Neuronal stem cell (in vitro differentiated cells): ENCODE measurements at places on chromosomes 3 and 15.

GRCh38 chr3:44772099-44772442 lies 10.5 kb downstream of the KIF15 start:
- no peak for DNase-seq

GRCh38 chr3:169295126-169295525 lies 368.4 kb downstream of the MECOM start:
- DNase-seq: no peak

DNA sequence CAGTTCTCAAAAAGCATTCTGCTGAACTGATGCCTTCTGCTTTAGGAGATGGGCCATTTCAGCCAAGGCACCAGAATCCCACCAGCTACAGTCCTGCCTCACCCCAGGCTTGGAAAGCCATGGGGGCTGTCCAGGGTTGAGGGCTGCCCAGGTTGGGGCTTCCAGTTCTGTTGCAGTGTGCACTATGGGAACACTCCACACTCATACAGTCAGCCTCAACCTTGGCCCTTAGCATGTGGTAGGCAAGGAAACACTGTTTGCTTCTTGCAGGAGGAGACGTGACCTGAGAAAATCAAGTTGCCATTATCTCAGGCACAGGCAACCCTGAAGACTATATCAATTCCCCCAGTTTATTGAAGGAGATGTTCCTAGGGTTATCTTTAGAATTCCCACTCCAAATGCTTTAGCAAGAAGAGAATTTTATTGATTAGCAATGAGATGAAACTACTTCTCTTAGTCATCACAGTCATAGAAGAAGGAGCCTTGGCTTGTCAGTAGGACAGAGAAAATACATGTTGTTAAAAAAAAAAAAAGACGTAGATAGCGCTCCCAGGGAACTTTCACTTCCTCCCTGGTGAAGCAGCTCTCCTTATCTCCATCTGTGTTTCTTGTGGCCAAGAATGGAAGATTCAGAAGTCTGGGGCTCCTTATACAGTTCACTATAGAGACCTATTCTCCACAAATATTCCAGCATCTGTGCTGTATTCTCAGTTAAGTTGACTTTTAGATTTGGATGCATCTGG lies 38.3 kb upstream of the IL12A start:
- DNase-seq: no peak

DNA sequence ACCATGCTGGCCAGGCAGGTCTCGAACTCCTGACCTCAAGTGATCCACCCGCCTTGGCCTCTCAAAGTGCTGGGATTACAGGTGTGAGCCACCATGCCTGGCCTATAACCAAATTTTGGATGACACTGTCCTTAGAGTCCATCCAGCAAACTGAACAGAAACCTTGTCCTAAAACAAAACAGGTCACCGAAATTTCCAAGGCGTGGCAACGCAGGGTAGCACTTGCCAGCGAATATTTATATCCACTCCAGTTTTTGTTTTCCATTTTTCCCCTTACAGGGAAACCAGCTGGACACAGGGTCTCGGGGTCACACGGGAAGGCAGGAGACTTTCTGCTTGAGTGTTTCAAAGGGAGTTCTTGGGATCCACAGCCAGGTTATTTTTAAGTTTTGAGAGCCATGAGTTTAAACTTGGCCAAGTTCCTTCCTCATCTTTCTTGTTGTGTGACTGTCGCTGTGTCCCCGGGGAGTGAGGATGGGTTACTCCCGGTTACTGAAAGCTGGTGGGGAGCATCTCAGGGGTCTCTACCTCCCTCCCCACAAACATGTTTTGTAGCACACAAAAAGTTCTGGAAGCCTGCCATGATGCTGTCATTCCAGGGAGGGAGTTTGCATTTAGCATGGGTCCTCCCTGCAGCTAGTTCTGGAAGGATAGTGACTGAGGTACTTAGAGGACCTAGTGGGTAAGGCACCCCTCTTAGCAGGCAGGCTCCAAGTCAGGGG lies 12.6 kb downstream of the LIMD1 start:
- no peak for DNase-seq

GRCh38 chr3:50453907-50454306 lies 49.5 kb downstream of the CACNA2D2 start:
- DNase-seq: no peak

DNA sequence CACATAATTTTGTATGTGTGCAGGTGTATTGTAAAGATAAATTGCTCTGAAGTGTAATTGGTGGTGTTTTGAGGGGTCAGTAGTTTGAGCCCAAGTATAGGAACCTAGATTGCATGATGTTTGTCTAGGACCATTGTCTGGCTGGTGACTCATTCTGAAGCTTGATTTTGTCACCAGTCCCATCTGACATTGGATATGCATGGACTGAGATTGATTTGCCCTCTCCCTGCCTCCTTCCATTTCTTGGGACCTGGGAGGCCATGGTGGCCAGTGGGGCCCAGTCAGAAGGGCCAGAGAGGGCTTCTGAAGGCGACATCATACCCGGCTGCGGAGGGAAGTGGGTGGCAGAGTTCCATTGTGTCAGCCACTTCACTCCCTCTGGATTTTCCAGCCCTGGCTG lies 62.3 kb downstream of the PDIA5 start:
- no peak for DNase-seq

GRCh38 chr15:42595626-42596240 lies 20.3 kb downstream of the STARD9 start:
- no peak for DNase-seq

DNA sequence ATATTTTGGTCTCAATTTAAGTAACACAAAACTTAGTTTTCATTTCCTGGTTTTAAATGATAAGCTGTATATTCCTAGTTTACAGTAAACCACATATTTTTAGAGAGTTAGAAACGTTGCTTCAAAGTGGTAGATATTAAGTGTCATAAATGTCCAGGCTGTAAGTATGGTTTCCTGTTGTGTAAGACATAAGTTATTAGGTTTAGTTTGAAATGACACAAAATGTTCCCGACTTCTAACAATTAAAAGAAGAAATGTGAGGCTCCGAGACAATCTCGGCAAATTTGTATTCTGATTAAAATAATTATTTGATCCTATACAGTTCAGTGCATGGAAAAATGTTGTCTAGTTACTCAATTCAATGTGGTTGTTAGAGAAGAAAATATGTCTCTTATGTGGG lies 387.3 kb downstream of the EPHA3 start:
- no peak for DNase-seq

- no peak for DNase-seq
Measured at GRCh38 chr3:15497964-15498363, 23.5 kb downstream of the COLQ start.

- DNase-seq: no peak
Measured at GRCh38 chr3:56918111-56918568, 116.4 kb upstream of the ARHGEF3 start.

DNA sequence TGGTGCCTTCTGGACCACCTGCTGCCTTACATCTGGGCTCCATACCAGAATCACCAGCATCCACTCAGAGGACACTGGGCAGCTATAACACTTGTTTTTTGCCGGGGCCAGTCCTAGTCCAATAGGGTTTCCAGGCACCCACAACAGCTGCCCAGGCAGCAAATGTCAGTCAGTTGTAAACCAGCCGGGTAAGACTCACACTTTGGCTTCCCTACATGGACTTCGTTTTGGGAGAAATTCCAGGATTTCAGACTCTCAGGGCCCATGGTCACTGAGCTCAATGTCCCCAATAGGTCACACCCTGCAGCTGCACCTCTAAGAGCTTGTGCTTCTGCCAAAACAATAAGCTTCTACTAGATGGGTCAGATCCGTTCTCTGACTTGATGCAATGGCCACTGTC lies 83.8 kb downstream of the FAM174B start:
- DNase-seq: no peak

- DNase-seq: peak; percentile 61
Measured at GRCh38 chr3:151156618-151157216, 46.3 kb downstream of the GPR171 start.

- no peak for DNase-seq
Measured at GRCh38 chr15:38193496-38193895, 59.1 kb upstream of the SPRED1 start.

DNA sequence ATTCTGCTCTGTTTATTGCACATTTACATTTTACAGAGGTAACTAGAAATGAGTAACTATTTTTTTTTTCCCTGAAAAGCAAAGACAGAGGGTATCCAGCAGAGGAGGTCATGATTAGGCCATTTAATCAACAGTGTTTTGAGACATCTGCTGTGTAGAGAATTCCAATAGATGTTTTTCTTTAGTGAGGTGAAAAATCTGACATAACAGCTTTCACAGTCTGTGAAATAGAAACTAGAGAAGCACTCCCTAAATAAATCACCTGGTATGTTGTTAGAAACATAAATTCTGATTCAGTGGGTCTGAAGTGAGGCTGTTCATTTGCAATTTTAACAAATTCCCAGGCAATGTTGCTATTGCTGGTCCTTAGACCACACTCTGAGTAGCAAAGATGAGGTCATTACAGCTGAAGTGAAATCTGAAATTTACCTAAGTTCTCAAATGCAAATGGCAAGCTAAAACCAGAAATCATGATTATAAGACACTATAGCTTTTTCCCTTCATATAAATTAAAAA lies 329.2 kb upstream of the LRRC3B start:
- no peak for DNase-seq

DNA sequence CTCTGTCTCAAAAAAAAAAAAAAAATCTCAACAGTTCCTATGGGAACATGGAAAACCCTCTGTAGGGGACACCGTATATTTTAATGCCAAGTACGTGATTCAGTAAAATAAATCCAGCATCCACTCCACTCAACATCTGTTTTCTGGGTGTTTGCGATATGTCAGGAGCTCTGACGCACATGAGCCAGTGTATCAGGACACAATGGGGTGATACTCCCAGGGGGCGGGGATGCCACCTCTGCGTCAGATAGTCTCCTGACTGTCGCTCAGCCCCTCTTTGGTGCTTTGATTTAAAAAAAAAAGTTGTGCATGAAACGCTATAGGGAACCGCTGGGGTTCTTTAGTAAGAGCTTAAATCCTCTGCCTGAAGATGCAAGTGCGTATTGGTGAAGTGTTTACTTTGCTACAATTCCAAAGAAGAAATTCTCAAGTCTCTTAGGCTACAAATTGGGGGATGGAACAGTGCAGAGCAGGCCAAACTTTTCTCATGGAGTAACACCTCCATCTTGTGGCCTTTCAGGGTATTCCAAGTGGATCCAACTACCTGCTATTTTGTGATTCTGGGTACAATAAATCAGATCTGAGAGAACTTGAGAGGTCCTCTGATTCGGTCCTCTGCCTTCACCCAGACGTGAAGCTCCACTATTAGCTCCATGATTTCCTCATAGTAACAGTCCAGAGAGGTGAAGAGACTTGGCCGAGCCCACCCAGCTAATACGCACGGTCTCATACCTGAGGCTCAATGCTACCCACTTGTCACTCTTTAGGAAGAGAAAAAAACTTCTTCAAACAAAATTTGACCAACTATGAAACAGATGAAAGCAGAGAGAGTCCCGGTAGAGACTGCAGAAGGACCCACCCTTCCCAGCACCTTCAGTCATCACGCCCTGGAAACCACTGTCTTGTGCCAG lies 9.3 kb upstream of the NR2E3 start:
- peak; percentile 75 for DNase-seq

GRCh38 chr3:184873141-184873540 lies 61.2 kb downstream of the VPS8 start:
- no peak for DNase-seq

- DNase-seq: no peak
Measured at GRCh38 chr15:88621789-88622604, 857 bp downstream of the AEN start.

DNA sequence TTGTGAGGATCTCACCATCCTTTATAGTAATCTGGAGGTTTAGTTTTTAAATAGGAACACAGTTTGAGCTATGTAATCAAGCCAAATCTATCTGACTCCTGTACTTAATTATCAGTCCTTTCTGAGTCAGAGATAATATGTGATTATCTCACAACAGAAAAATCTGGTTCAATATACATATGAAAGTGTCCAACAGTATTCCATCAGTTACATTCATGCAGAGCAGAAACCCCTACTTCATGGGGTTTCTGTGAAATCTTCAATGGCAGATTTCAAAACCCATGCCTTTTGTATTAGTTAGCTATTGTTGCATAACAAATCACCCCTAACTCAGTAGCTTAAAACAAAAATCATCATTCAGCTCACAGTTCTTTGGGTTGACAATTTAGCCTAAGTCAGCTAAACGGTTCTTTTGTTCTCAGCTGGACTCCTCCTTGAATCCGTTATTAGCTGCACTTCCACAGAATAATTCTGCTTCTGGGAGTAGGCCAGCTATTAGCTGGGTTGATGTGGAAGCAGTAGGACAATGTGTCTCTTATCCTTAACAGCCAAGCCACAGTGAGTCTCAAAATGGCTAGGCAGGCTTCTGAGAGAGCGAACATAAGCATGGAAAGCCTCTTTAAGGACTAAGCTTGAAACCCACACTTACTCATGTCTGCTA lies 42.9 kb upstream of the ARPP21 start:
- DNase-seq: peak; percentile 5

DNA sequence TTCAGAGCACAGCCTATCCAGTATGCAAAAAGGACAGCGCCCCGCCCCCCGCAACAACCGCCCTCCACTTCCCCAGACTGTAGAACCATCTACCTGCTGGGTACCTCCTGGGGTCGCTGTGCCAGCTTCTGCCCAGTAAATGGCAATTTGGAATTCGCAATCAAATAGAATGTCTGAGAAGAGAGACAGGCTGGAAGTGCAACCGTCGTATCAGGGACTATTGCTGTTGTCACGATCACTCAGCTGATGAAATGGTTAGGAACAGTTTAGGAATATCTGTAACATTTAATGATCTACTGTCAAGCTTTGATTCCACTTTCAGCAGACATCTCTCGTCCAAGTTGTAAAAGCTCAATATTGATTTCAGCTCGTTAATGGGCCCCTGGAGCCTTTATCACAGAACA lies 13.3 kb upstream of the PARL start:
- DNase-seq: no peak

GRCh38 chr3:10279384-10280176 lies 13.2 kb downstream of the GHRL start:
- no peak for DNase-seq

DNA sequence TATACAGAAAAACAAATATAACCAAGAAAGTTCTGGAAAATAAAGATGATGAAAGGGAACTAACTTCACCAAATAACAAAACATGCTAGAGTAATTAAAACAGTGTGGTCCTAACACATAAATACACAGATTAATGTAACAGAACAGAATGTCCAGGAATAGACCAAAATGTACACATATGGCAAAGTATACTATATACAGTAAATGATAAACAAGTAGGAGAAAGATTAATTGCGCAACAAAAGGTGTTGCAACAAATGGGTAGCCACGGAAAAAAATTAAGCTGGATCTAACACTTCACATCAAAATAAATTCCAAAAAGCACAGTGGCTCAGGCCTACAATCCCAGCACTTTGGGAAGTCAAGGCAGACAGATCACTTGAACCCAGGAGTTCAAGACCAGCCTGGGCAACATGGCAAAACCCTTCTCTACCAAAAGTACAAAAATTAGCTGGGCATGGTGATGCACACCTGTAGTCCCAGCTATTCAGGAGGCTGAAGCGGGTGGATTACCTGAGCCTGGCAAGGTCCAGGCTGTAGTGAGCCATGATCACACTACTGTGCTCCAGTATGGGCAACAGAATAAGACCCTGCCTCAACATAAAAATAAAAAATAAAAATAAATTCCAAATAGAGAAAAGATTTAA lies 19.8 kb downstream of the SCAP start:
- no peak for DNase-seq
